AML-193 (cell line): ENCODE measurements at places on chromosomes 6 and 20.

- DNase-seq, result no peak
These were observed 149.1 kb downstream of the LMBRD1 start for GRCh38 chr6:69647726-69648125.

- no peak for DNase-seq
These were observed 168.5 kb downstream of the MYLK4 start for GRCh38 chr6:2582268-2582667.

- DNase-seq, result no peak
These were observed 468.0 kb downstream of the PREX1 start for GRCh38 chr20:48359692-48360341.

GRCh38 chr20:21272279-21272678 is 30.9 kb upstream of the XRN2 start:
- DNase-seq, result no peak
